ENCODE measurements at places on chromosomes 12 and 14.

GRCh38 chr14:89251061-89251460 lies 166.0 kb downstream of the FOXN3 start:
- no peak for DNase-seq

GRCh38 chr14:23129759-23130316 lies 10.8 kb upstream of the CEBPE start:
- DNase-seq: no peak

DNA sequence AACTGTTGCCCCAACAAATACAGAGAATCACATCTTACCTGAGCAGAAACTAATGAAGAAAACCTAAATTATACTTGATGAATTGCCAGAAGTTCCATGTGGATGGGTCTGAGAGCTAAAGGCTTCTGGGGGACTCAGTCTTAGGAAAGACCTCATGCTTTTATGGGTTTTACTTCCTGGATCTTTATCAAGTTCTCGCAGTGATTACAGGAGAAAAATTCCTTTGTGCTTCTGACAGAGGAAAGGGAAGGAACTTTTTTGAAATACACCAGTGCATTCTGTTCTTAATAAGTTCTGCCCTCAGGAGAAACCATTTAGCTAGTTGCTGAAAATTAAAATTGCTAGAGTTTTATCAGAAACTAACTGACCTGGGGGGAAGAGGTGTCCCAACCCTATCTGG lies 203.9 kb upstream of the KITLG start:
- DNase-seq: no peak

DNA sequence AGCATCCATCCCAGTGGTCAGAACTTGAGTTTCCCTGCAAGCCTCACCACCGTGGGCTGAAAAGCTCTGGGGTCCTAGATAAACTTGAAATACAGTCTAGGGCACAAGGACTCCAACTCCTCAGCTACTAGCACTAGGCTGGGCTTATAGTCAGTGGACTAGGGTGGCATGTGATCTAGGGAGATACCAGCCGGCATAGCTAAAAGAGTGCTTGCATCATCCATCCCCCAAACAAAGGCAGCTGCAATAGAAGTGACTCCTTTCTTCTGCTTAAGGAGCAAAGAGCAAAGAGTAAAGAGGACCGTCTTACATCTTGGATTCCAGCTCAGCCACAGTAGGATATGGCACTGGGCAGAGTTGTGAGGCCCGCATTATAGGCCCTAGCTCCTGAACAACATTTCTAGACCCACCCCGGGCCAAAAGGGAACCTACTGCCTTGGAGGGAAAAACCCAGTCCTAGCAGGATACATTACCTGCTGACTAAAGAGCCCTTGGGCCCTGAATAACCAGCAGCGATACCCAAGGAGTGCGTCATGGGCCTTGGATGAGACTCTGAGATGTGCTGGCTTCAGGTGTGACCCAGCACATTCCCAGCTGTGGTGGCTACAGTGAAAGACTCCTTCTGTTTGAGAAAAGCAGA lies 17.9 kb upstream of the SOS2 start:
- DNase-seq: no peak

DNA sequence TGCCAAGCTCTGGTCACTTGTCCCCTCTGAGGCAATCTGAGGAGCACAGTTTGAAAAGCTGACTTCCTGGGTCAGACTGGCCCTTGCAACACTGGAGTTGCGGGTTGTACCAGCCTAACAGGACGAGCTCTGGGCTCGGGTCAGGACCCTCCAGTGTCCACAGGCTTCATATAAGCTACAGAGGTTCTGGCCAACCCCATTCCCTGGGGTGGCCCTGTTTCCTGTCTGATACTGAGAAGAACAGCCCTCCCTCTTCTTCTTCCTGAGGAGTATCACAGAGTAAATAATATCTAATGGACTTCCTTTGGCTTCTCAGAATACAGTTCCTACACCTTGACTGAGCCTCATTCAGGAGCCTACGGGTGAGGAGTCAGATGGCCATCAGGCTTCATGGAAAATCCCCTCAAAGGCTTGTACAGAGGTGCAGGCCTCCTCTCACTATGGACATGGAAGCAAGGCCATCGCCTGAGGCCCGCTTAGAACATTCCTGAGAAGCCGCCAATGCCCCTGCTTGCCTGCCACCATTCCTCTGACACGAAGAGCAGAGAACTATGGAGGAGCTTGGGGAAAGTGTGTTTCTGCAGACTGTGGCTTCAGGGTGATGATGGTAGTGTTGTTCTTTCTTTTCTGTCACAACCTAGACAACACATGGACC lies 28.5 kb upstream of the ANO2 start:
- DNase-seq: no peak

All from GM12891 (cell line).